GM23248 (cell line): ENCODE measurements at places on chromosomes 6 and 20. TPM values are rescaled to one million over a fixed set of nuclear protein-coding genes. Genes with fewer than 3 reads are reported as not detected.
A peak's percentile ranks its signal among the peaks of the same experiment; 100 is the strongest.

GRCh38 chr6:134626086-134626485 lies 308.2 kb upstream of the SGK1 start:
- peak; percentile 54 for DNase-seq

GRCh38 chr6:130893277-130893676 lies 66.1 kb downstream of the SMLR1 start:
- DNase-seq, result no peak

GRCh38 chr20:1569415-1569881 lies 11.9 kb upstream of the SIRPD start:
- peak; percentile 73 for DNase-seq

GRCh38 chr6:144581812-144582537 lies 296.8 kb downstream of the UTRN start:
- peak; percentile 65 for DNase-seq

The MUCL3 gene
- not detected in 2 replicates for polyA plus RNA-seq
